ENCODE measurements at places on chromosomes 11 and 22.

- DNase-seq = peak; percentile 93
These were observed 62.5 kb upstream of the PPARA start for GRCh38 chr22:46087816-46088277.

DNA sequence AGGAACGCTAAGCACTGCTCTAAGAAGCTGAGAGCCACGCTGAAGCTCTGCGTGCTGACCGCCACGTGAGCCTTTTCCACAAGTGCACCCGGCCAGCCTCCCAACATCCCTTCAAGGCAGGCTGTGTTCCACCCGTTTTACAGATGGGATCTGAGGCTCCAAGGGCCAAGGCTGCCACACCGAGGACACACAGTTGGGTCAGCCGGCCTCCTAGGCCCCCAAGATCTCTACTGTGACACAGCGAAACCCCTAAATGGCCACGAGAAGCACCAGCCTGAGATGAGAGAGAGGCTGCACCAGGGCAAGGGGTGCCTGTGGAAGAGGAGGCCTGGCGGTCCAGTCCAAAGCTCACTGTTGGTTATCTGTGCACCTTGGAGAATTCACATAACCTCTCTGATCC, 11.8 kb upstream of the CD5 start:
- DNase-seq = no peak

GRCh38 chr11:13503393-13503792, 7.6 kb upstream of the PTH start:
- no peak for DNase-seq

DNA sequence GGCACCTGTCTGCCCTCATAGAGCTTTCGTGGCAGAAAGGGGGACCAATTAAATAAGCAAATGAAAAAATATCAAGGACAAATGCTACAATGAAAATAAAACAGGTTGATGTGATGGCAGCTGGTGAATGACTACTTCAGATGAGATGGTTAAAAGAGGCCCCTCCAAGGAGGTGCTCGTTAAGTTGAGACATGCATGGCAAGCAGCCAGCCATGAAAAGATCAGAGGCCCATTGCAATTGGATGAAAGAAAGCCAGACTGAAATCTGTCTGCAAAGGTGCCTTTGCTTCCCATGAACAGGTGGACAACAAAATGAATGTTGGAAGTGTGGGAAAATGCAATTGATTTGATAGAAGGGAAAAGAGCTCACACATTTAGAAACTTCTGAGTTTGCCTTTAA, 848 bp upstream of the TRPC6 start:
- no peak for DNase-seq

- DNase-seq = no peak
These were observed 13.2 kb upstream of the HEPHL1 start for GRCh38 chr11:94007906-94008305.

- no peak for DNase-seq
These were observed 29.1 kb upstream of the APLNR start for GRCh38 chr11:57266157-57266556.
